Foreskin keratinocyte (primary cell): ENCODE measurements at places on chromosomes 5 and 9.

GRCh38 chr9:120043448-120043847 is 536.5 kb downstream of the CDK5RAP2 start:
- DNase-seq = peak; percentile 3

- no peak for DNase-seq
Measured at GRCh38 chr5:169201597-169201996, 99.3 kb downstream of the SLIT3 start.

DNA sequence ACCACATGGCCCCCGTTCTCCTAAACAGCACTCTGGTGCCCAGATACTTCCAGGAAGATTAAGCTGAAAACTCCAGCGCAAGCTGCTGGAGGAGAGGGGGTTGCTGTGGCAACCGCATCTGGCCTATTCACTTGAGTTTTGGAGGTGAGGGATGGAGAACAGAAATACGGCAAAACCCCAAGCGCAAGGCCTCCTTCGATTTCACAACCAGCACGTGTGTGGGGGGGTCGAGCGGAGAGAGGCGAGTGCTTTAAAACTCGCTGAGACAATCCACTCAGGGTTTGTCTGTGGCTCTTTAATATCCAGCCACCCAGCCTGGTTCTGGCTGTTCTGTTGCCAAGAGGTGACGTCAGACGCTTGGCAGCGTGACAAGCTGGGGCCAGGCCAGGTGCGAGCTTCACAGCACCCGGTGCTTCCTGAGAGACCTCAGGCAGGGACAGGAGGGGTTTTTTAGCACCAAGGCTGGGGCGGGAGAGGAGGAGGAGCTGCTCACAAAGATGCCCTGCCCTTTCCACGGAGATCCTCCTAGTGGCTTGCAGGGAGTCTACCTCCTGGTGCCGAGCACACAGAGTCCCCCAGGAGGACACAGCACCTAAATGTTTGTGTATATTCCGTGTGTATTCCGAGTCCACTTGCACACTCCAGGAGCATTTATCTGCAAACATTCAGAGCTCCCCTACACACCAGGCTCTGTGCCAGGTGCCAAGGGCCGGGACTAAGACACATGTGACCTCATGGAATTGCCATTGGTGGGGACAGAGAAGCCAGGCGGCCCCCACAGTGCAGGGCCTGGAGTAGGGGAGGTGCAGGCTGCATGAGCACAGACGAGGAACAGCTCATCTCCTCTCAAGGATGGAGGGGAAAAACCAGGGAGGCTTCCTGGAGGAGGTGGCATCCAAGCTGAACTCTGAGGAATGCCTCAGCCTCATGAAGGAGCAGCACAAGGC is 194.6 kb downstream of the OLFM1 start:
- DNase-seq = peak; percentile 12

- DNase-seq = no peak
Measured at GRCh38 chr9:98726735-98727134, 18.0 kb upstream of the GABBR2 start.

GRCh38 chr9:85702726-85703289 is 38.9 kb downstream of the AGTPBP1 start:
- no peak for DNase-seq

GRCh38 chr5:73280821-73281746 is 108.1 kb downstream of the TMEM174 start:
- DNase-seq = peak; percentile 78

GRCh38 chr5:165757791-165758190 is 2252.4 kb downstream of the MAT2B start:
- DNase-seq = no peak

DNA sequence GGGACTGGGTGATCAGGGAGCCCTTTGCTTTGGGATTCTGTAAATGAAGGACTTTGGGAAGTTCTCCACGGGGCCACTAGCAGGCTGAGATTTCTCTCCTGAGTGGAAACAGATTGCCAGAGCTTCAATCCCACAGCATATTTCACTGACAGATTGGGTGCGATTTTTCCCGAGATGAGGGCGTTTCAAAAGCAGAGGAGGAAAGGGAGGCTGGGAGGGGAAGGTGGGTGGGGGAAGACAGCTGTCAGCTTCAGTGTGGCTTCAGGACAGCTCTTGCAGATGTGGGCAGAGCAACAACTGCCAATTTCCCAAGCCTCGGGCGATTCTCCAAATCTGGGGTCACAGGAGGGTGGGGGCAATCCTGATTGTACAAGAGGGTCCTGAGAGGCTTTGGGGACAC is 258.5 kb upstream of the ADRA1B start:
- DNase-seq = no peak

GRCh38 chr9:116504893-116505480 is 182.1 kb upstream of the TRIM32 start:
- no peak for DNase-seq

DNA sequence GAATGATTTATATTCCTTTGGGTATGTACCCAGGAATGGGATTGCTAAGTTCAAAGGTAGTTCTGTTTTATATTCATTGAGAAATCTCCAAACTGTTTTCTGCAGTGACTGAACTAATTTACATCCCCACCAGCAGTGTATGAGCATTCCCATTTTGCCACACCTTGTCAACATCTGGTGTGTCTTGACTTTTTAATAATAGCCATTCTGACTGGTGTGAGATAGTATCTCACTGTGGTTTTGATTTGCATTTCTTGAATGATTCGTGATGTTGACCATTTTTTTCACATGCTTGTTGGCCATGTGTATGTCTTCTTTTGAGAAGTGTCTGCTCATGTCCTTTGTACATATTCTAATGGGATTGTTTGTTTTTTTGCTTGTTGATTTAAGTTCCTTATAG is 421.5 kb downstream of the KIAA0825 start:
- no peak for DNase-seq

GRCh38 chr9:102445181-102445747 is 549.9 kb upstream of the CYLC2 start:
- no peak for DNase-seq
